ENCODE measurements at places on chromosomes 13 and 19. TPM values are rescaled to one million over a fixed set of nuclear protein-coding genes. Genes with fewer than 3 reads are reported as not detected.

Gene CA11
- 11.4 TPM for total RNA-seq

Gene CEACAM16
- total RNA-seq = 0.11 TPM

Gene IGSF23
- total RNA-seq = 0.19 TPM

Gene BICRA
- total RNA-seq = 18.8 TPM

Gene SNAPC2
- total RNA-seq = 28.4 TPM

Gene SOX1
- not detected for total RNA-seq

Gene ZNF813
- 0.21 TPM for total RNA-seq

Gene SERPINE3
- not detected for total RNA-seq

Gene C5AR2
- 12.7 TPM for total RNA-seq

Gene ZNF865
- total RNA-seq = 6.8 TPM

Gene CPB2
- total RNA-seq = 0.11 TPM

Gene USHBP1
- 0.07 TPM for total RNA-seq

Gene PTPRH
- total RNA-seq = 4.5 TPM

Gene NXNL1
- not detected for total RNA-seq

Gene ZNF787
- 48.1 TPM for total RNA-seq

Gene MARCHF2
- 19.7 TPM for total RNA-seq

Gene KDM4B
- total RNA-seq = 11.3 TPM

Gene ANKLE1
- 0.46 TPM for total RNA-seq

Gene TUBA3C
- total RNA-seq = not detected

Gene FFAR2
- 0.04 TPM for total RNA-seq

Gene ENOX1
- 3.1 TPM for total RNA-seq

Gene POU2F2
- total RNA-seq = 0.67 TPM

Gene SHISA2
- 0.05 TPM for total RNA-seq

Gene WDR87
- total RNA-seq = not detected

Gene TRAPPC5
- total RNA-seq = 98.9 TPM

Gene KPTN
- 15.3 TPM for total RNA-seq

Gene FUT3
- total RNA-seq = not detected

Gene IL11
- 11.3 TPM for total RNA-seq

Gene TNFRSF19
- total RNA-seq = 3.8 TPM

Gene STARD13
- total RNA-seq = 6.0 TPM

Gene SIAH3
- not detected for total RNA-seq

Gene PROZ
- total RNA-seq = not detected

Gene FAM83E
- total RNA-seq = 0.18 TPM

Gene ZNF285
- 2.1 TPM for total RNA-seq

Gene ZNF534
- total RNA-seq = not detected

Gene ZNF234
- total RNA-seq = 1.5 TPM

Gene U2AF1L4
- 26.5 TPM for total RNA-seq

Gene IRS2
- total RNA-seq = 62.7 TPM

Gene ZNF350
- total RNA-seq = 3.6 TPM

Gene SPATA13
- 8.1 TPM for total RNA-seq

Gene KIR2DL3
- not detected for total RNA-seq

Gene KCTD15
- total RNA-seq = 67.0 TPM

Gene ZNF835
- total RNA-seq = not detected

Gene CYP4F22
- total RNA-seq = 0.27 TPM

Gene DLL3
- 9.6 TPM for total RNA-seq

Gene ZNF266
- total RNA-seq = 3.1 TPM

Gene OR4F17
- total RNA-seq = not detected

Gene PSG1
- 0.23 TPM for total RNA-seq

Gene CD79A
- 0.92 TPM for total RNA-seq

Gene ZNF888
- total RNA-seq = not detected

Gene SEMA6B
- 7.0 TPM for total RNA-seq

Gene TMPRSS9
- not detected for total RNA-seq

Gene CEACAM20
- total RNA-seq = 0.06 TPM

Gene CD33
- total RNA-seq = not detected
